ENCODE measurements at places on chromosomes 12 and 14. TPM values are rescaled to one million over a fixed set of nuclear protein-coding genes. Genes with fewer than 3 reads are reported as not detected.

The TMTC1 gene
- 2.5 TPM for total RNA-seq

The PLCZ1 gene
- total RNA-seq: not detected

The NEDD1 gene
- 12.7 TPM for total RNA-seq

The NPAS3 gene
- total RNA-seq: 9.7 TPM

The SIX4 gene
- 0.82 TPM for total RNA-seq

The LHX5 gene
- not detected for total RNA-seq

The KLRD1 gene
- total RNA-seq: 3.7 TPM

The LMNTD1 gene
- total RNA-seq: not detected

The DCAF11 gene
- total RNA-seq: 101 TPM

The SLC8A3 gene
- 1.2 TPM for total RNA-seq

The L2HGDH gene
- 7.2 TPM for total RNA-seq

The RERGL gene
- 3.1 TPM for total RNA-seq

The GSC gene
- not detected for total RNA-seq

The KCNC2 gene
- total RNA-seq: not detected

The TMEM132C gene
- total RNA-seq: 0.23 TPM

The TXNDC16 gene
- 10.3 TPM for total RNA-seq

The CDH24 gene
- total RNA-seq: 4.4 TPM

The TMEM233 gene
- total RNA-seq: not detected

The OR4E2 gene
- not detected for total RNA-seq

The RTN1 gene
- 3.8 TPM for total RNA-seq

The GOLGA5 gene
- 39.2 TPM for total RNA-seq

The ZNF268 gene
- 19.6 TPM for total RNA-seq

The IL23A gene
- not detected for total RNA-seq

The CIDEB gene
- 15.8 TPM for total RNA-seq

The PRR4 gene
- 0.60 TPM for total RNA-seq

The TSPAN19 gene
- 1.2 TPM for total RNA-seq

The SOX5 gene
- total RNA-seq: 13.0 TPM

All from mucosa of descending colon (tissue), 3 donors.